GF-D8 (cell line): ENCODE measurements at places on chromosomes 5 and 9.

DNA sequence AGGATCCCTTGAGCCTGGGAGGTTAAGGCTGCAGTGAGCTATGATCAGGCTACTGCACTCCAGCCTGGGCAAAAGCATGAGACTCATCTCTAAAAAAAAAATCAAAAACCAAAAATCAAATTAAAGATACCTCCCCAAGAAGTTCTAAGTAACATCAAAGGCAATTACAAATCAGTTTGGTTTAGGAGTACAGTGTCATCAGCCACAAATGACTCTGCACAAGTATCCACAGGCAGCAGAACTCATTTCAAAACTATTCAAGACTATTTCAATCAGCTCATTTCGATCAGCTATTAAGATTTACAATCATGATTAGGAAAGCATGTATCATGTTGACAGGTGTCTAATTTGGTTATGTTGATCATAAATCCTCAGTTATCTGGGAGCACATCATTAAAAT, 19.1 kb downstream of the TRMO start:
- no peak for DNase-seq

- DNase-seq = no peak
Observed at GRCh38 chr5:22708770-22709328, 144.3 kb downstream of the CDH12 start.

DNA sequence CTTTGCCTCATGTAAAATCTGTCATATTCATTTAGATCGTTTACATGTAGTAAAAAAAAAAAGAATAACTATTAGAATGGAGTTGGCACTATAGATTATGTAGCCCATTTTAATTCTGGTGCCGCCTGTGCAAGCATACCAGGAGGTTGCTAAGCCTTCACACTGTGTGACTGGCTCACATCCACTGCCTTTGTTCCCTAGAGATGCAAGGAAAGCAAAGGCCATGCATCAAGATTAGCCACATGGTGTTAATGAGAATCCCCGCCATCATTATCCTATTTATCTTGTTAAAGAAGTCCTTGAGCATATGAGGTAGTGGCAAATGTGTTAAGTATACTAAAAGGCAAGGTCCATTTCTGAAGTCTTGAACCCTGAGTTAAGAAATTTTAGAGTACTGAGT, 279.6 kb downstream of the RFX3 start:
- DNase-seq = no peak

GRCh38 chr5:155239803-155240202, 226.2 kb downstream of the KIF4B start:
- DNase-seq = no peak

GRCh38 chr5:163172540-163173338, 264.7 kb upstream of the CCNG1 start:
- DNase-seq = no peak

DNA sequence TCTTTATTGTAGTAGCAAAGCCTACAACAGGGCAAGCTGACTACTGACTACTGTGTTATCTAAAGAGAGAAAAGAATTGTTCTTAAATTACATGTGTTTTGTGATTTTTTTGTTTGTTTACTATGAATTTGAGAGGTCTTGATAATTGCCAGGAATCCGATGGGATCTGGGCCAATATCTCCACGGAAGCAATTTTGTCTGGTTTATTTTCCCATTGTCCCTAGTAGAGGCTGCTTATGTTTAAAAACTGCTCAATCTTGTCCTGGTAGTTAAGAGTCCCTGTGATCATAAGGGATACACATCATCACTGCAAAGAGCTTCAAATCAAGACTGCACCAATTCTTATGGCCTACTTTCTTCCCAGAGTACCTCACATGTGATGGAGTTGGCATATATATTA, 94.4 kb downstream of the GLDC start:
- DNase-seq = no peak

- DNase-seq = no peak
Observed at GRCh38 chr5:1892211-1892610, 9.5 kb upstream of the IRX4 start.

DNA sequence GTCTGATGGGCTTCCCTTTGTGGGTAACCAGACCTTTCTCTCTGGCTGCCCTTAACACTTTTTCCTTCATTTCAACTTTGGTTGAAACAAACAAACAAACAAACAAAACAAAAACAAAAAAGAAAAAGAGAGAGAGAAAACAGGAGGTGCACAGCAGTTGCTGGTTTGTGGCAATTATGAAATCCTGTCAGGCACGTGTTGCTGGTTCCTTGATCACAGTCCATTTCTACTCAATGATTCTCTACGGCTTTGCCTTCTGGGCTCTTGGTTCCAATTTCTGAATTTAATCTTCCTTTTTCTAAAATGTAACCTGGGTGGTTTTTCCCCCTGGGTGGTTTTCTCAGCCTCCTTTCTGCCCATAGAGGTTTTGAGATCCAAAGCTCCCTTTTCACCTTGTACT, 17.8 kb upstream of the PANK3 start:
- DNase-seq = no peak

GRCh38 chr5:113084402-113085083, 107.9 kb downstream of the DCP2 start:
- no peak for DNase-seq

GRCh38 chr5:62306896-62307689, 1.1 kb downstream of the KIF2A start:
- no peak for DNase-seq

DNA sequence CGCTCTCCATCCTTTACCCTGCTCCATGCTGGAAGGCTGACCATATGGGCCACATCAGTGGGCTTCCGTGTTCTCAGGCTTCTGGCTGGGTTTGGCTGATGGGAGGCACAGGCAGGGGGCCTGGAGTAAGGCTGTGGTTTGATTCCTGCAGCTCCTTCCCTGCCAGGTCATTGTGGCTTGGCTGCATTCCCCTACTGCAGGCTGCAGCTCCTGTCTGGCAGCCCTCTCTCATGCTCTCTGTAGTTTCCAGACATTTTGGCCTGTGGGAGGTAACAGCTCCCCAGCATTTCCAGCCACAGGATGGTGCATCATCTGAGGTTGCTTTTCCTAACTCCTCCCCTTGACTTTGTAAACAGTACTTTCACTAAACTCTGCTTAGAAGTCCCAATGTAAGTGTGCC, 102.0 kb upstream of the PTPN3 start:
- DNase-seq = peak; percentile 2

GRCh38 chr5:28961816-28962215, 1923.4 kb upstream of the CDH9 start:
- no peak for DNase-seq

- no peak for DNase-seq
Observed at GRCh38 chr5:59893429-59894227, at the start of gene PDE4D. Gene PDE4D (minus strand): TSS chr5:59893726.

DNA sequence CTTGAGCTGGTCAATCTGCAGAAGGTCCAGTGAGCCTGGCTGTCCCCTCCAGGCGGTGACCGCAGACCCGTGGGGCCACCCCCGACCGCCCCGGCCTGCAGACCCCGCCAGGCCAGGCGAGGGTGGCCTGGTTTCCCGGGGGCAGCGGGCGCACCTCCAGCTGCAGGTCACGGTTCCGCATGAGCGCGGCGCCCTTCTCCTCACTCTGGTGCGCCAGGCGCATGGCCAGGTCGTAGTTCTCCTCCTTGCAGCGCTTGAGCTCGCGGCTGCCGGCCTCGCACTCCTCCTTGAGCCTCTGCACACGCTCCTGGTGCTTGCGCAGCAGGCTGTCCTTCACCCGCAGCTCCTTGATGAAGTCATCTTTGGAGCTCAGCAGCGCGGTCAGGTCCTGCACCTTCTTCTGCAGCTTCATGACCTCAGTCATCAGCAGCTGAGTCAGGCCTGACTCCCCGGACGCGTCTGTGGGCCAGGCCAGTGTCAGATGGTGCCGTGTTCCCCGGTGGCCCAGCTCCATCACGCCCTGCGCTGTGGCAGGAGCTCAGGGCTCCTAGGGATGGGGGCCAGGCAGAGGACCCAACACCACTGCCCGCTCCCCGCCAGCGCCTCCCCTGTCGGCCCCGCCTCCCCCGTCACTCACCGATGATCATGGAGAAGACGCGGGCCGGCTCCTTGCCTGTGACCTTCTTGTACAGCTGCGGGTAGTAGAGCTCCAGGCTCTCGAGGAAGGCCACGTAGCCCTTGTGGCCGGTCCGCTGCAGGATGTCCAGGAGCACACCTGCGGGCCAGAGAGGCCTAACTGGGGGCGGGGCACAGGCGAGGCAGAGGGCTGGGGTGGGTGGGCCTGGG, 2.6 kb downstream of the CARD9 start:
- DNase-seq = no peak

DNA sequence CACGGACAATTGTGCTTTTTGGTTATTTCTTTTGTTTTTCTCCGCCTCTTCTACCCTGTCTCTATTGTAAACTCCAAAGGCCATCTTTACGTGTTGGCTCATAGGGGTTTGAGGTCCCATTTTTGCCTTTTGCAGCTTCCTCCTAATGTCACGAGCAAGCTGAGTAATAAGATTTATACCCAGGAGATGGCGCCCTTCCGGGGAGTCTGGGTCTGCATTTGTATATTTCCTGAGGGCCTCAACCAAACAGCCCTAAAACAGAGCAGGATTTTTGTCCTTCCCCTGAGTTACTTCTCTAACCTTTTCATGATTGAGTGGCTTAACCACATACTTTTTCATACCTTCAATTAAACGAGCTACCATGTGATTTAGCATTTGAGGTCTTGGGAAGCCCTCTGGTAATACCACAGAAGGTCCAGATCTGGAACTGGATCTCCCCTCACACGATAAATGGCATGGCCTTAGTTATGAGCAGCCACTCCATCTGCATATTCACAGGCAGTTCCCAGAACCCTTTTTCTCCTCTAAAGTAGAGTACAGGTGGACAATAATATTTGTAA, 11.2 kb upstream of the CFAP95 start:
- DNase-seq = no peak

GRCh38 chr9:86046930-86047341, 52.4 kb downstream of the GOLM1 start:
- DNase-seq = no peak

DNA sequence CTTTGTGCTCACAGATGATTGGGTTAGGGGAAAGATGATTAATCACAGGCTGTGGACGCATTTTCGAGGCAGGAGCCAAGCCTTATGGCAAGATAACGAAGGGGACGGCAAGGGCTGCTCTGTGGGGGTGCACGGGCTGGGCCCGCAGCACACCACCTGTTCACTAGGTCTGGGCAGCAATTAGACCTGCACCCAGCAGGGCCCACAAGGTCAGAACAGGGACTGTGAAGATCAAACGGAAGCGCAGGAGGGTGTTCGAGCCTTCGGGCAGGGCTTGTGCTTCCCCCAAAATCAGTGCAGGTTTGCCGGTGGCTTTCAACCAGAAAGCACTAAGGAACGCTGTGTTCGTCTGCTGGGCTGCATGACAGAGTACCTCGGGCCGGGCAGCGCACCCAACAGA, 73.7 kb downstream of the UBE2QL1 start:
- DNase-seq = no peak

DNA sequence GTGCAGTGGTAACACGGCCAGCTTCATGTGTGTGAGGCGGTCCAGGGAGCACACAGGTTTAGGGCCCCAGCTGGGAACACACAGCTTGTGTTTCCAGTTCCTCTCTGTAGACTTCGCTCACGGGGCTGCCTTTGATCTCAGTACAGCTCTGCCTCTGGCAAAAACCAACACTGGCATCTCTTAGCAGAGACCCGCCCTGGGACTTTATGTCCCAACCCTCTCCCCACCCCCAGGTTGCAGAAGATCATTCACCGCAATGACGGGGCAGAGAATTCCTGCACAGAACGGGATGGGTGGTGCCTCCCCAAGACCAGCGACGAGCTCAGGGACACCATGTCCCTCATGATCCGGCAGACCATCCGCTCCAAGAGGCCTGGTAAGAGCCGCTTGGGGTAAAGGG, 5.2 kb upstream of the CEL start:
- no peak for DNase-seq

- no peak for DNase-seq
Observed at GRCh38 chr5:128687930-128688329, 149.9 kb upstream of the FBN2 start.

- no peak for DNase-seq
Observed at GRCh38 chr9:125549465-125549871, 157.5 kb downstream of the MAPKAP1 start.

DNA sequence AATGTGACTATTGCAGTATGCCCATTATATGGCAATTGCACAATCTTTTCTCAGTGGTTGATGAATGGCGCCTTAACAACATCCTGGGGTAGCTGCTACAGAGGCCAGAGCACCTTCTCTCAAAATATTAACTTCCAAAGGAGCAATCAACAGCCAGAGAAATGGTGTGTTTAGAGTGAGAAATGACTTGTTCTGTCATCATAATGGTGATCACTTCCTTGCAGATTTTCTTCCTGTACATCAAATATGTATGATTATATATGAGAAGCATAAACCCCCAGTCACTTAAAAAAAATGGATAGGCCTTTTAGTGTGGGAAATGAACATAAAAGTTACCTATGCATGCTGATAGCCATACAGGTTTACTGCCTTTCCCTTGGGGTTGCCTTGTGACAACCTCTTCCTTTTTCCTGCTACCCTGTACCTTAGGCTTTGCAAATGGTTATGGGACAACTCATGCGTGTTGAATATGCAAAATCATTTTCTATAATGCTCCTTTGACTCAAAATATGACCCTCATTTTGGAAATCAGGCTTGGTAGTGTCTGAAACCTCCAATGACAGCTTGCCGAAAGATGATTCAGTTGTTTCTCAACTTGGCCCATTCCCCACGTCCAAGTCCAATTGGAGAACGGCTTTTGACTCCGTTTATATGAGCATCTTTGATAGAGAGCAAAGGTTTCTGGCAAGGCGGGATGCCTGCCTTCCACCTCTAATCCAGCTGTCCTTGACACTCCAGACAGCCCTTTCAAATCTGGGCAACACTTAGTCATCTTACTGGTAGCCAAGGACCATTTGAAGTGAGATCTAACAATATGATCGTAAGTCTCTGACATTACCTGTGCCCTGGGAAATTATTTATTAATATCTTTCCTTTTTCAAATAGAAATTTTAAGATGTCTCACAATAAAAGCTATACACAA, 69.3 kb downstream of the SLC1A1 start:
- DNase-seq = no peak
